NCI-H510A (cell line): ENCODE measurements at places on chromosomes 3 and 15.

DNA sequence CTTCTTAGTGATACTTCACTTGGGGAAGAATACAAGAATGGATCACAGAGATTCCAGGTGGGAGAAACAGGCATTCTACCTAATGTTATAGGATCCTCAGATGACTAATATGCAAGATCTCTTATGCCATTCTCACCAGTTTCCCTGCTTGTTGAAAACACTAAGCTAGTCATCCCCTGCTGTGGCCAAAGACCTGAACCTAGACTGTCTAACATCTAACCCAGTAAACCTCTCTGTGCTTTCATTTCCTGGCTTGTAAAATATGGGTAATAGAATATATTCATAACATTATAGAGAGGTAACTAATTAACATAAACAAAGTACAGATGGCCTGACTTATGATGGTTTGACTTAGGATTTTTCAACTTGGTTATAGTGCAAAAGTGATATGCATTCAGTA, 776.3 kb downstream of the TUSC7 start:
- no peak for DNase-seq

DNA sequence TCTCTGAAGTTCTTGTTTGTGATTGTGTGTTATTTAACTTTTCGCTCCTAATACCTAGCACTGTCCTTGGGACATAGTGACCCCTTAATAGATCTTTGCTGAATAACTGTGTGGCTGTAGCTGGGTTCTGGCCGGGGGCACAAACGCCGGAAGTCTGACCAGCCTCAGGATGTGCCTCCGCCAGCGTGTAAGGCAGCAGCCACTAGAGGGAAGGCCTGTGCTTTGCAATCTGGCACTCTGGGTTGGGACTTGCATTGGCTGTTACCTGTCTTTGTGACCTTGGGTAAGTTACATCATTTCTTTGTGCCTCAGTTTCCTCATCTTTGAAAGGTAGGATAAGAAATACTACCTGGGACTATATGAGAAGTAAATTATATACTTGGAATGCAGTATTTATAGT, 158.7 kb downstream of the GHSR start:
- DNase-seq = no peak

- no peak for DNase-seq
Observed at GRCh38 chr3:55434789-55435188, 52.3 kb downstream of the WNT5A start.

DNA sequence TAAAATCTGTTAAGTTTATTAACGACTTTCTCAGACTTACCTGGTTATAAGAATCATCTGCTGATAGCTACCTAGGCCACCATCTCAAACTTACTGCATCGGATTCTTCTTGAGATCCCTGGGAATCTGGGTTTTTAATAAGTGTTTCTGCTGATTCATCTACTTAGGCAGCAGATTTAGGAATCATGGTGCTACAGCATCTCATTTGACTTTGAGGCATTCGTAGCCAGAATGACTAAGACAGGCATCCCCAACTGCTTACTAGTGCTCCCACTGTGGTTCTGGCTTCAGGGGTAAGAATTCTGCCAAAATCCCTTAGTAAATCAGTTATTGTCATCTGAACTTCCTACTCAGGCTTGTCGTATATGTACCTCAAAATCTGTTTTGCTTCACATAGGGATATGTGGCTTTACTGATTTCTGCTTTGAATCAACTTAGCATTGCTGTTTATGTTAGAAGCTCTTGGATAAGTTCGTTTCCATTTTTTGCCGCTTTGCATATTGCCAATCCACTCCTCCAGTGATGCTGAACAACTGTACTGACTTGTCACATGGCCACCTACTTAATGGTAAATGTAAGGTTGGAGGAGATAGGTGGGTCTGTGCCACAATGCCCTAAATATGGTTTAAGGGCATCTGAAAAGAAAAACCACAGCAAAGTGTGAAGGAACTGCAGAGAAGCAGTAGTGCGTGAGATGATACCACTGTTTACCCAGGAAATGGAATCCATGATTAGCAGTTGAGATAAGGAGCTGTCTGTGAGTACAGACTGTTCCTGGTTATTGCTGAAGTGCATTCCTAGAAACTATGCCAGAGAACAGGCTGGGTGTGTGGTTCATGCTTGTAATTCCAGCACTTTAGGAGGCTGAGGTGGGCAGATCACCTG, 60.3 kb downstream of the MAP6D1 start:
- no peak for DNase-seq

DNA sequence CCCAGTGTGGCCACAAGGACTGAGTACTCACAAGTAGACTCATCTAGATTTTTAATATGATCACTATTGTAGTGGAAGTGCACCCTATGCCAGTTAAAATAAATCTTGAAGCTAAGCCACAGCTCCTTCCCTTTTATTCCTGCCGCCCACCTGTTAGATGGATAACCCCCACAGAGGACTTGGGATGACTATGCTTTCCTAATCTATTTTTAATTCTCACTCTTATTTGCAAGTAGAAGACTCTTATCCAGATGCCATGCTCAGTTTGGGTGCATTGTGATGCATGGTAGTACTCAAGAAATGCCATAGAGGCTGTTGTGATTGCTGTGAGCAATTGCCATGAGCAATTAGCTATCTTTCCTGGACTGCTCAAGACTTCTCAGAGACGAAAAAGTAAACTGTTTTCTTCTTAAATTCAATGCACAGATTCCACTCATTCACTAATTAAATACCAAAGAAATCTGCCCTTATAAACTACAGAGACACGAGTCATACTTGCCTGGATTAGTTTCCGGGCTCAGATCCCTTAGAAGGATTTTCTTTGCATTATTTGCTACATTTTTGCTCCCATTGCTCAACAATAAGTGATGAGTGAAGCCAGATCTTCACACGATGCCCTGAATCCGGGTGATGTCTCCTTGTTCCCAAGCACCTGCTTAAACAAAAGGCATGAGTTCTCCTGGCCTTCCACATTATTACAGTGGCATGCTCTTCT, 472.1 kb downstream of the SOX2 start:
- no peak for DNase-seq

DNA sequence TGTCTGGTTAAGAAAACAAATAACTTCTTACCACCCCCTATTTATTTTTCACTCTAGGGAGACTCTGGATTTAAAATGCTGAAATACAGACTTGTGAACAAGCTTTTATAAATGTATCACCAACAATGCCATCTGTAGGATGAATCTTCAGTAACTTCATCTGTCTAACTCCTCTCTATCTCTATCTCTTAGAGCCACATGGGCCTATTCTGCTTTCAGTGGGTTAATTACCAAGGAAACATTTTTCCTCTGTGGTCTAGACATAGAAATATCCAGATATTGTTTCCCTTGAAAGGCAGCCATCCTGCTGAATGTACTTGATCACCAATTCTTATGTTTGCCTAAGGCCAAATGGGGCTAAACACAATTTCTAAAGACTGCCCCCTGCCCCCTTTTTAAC, 167.6 kb upstream of the COL8A1 start:
- DNase-seq = no peak

DNA sequence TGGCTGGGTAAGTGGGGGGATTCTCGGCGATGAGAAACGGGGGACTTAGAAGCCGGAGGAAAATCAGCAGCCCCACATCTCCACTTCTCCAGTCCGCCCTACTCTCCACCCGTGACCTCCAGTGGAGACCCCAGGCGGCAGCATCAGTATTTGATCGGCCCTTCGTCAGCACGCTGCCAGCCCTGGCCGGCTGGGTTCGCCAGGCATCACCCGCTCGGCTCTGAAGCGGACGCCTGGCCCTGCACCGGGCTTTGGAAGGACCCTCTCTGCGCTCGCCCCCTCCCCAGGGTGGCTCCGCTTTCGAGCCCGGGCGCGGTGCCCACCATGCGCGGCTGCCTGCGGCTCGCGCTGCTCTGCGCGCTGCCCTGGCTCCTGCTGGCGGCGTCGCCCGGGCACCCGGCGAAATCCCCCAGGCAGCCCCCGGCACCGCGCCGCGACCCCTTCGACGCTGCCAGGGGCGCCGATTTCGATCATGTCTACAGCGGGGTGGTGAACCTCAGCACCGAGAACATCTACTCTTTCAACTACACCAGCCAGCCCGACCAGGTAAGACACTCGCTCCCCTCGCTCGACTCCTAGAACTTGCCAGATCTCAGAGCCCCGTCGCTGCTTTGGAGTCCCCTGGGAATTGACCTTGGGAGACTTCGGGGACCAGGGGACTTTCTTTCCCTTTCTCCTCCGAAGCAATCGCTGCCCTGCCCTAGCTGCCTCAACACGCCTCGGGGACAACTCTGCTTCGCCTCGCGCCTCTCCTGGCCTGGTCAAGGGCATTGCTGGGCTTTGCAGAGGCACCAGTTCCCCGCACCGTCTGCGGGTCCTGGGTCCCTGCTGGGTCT, 561 bp downstream of the SIDT1 start:
- no peak for DNase-seq

GRCh38 chr15:101528917-101529299, 39.4 kb upstream of the PCSK6 start:
- DNase-seq = no peak

DNA sequence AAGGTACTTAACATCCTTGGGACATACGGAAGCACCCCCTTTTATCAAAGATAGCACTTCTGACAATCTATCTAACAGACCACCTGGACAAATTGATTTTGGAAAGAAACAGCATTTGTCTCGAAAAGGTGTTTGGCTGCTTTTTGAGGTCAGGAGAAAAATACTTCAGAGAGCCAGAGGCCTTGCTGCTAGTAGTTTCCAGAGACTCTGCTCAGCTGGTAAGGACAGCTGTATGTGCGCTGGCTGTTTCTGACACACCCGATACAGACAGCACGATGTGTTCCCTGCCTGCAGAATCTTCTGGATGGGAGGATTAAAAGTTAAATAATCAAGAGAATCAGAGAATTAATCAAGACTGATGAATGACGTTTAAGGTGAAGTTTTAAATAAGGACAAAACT, 15.6 kb upstream of the GYG1 start:
- no peak for DNase-seq

DNA sequence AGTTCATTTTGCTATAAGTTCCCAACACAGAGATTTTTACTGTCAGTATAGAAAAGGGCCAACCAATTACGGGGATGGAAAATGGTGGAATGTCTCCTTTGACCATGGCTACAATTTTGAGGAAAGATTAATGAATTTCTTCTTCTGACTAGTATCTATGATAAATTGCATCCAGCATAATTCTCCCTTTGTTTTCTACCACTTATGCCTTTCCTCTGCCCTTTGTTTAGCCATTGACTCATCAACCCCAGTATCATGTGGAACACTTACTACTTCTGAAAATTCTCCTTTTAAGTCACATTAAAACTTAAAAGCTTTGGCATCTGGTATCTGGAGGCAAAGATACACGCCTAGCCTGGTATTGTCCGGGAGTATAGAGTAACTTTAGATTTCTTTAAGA, 92.9 kb upstream of the CADPS start:
- DNase-seq = no peak

DNA sequence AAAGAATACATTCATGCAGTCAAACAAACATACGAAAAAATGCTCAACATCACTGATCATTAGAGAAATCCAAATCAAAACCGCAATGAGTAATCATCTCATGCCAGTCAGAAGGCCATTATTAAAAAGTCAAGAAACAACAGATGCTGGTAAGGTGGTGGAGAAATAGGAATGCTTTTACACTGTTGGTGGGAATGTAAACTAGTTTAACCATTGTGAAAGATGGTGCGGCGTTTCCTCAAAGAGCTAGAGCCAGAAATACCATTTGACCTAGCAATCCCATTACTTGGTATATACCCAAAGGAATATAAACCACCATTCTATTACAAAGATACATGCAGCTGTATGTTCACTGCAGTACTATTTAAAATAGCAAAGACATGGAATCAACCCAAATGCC, 330.4 kb downstream of the EDEM1 start:
- DNase-seq = no peak

DNA sequence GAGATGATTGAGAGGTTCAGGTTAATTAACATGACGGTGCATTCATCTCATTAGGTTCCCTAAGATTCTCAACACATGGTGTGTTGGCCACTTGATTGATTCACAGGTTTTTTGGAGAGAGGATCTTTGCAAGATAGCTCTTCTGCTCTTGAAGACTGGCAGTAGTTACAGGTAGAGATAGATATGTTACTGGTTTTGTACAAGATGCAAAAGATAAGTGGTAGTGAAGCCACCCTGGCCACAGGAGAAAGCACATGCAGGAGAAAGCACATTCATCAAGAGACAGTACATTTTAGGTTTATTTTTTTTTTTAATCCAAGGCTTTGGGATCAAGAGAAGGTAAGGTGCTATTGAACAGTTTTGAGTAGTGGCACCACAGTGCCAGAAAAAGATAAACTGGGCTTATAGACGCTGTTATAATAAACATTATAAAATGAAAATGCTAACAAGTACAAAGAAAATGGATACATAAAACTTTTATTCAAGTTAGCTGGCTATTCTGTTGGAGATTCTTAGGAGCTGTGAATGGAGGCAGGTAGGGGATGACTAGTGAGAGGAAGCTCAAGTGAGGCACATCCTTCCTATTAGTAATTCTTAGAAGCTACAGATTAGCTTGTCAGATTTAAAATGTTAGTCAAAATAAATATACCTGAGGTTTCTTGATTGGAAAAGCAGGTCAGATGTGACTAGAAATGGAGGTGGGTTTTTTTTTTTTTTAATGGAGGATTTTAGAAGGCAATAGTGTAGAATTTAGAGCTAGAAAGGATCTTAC, 10.8 kb downstream of the SELENOT start:
- no peak for DNase-seq

DNA sequence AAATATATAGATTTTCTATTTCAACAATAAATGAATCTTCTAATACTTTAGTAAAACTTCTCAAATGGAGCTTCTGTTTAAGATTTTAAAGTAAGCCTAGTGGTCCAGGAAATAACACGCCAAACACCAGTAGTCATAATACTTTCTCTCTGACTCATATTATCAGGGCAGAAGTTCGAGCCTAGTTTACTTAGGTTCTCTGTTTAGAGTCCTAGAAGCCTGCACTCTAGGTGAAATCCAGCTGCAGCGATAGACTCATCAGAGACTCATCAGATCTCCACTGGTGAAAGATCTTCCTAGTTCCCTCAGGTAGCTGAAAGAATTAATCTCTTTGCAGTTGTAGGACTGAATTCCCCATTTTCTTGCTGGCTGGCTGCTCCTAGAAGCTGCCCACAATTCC, 552.5 kb upstream of the ROBO2 start:
- no peak for DNase-seq

- DNase-seq = no peak
Observed at GRCh38 chr15:47885920-47886319, 168.6 kb downstream of the SEMA6D start.
